Mesenteric fat pad (tissue), 1 donor: ENCODE measurements at places on chromosomes 7 and 10. TPM values are rescaled to one million over a fixed set of nuclear protein-coding genes. Genes with fewer than 3 reads are reported as not detected.

SFTPA1 gene
- not detected for total RNA-seq

DNA sequence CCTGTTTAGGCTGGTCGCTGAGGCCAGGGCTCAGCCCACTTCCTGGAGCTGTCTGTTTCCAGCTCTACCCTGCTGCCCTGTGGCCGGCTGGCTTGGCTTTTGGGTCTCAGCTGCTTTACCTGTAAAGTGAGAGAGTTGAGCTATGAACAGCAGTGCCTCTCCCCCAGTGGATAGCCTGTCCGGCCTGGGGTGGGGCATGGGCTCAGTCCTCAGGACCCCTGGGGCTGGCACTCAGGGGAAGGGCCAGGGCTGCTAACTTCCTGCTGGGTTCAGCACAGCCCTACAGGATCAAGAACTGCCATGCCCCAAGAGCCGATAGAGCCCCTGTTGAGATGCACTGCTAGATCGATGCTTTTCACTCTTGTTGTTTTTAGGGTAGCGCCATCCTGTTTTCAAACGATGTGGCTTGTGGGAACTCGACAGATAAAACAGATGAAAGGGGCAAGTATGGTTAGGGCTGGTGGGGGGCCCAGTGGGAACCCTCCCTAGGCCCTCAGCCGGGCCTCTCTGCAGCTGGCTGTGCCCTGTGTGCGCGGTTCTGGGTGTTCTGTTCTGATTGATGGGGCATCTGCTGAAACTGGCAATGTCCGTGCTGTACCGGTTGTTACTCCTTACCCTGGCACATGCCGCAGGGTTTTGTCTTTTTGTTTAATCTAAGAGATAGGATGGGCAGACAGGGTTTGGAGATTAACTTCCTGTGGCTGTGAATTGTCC is 10.0 kb upstream of the SFRP5 start:
- DNase-seq: no peak

AKR1E2 gene
- 9.2 TPM for total RNA-seq

MRLN gene
- total RNA-seq: not detected

DNA sequence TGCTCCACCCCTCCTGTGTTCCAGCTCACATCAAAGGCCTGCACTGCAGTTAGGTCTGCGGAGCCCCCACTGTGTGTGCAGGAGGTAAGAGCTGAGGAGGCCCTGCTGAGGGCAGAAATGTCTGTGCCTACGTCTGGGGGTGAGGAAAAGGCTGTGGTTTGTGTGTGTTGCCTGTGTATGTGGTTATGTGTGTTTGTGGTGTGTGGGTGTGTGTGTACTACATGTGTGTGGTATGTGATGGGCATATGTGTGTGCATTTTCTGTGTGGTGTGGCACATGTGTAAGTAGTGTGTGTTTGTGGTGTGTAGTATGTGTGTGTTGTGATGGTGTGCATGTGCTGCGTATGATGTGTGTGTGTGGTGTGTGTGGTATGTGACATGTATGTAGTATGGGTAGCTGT is 36.2 kb downstream of the ANXA8 start:
- DNase-seq: no peak

DNA sequence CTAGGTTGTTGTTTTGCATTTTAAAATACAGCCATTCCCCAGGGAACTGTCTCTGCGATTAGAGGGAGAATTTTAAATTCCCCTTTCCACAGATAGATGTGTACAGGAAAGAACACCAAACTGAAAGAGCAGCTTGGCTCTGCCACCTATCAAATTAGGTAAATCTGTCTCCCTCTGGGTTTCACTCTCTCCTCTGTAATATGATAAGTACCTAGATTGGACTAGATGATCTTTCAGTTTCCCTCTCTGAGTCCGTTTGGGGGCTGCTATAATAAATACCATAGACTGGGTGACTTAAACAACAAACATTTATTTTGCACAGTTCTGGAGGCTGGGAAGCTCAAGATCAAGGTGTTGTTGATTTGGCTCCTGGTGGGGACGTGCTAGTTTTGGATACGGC is 186.0 kb downstream of the KIF20B start:
- no peak for DNase-seq

DNA sequence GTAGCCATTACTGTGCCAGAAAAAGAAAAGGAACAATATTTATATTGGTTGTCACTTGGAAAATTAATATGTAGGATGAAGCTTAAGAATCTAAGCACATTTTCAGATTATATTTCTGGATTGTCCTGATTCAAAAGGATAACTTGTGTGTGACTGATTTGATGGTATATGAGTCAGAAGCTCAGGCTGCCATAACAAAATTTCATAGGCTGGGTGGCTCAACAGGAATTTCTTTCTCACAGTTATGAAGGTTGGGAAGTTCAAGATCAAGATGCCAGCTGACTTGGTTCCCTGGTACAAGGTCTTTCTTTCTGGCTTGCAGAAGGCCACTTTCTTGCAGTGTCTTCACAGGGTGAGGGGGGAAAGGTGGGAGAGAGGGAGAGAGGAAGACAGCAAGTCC is 108.5 kb downstream of the ST7 start:
- DNase-seq: no peak

DNA sequence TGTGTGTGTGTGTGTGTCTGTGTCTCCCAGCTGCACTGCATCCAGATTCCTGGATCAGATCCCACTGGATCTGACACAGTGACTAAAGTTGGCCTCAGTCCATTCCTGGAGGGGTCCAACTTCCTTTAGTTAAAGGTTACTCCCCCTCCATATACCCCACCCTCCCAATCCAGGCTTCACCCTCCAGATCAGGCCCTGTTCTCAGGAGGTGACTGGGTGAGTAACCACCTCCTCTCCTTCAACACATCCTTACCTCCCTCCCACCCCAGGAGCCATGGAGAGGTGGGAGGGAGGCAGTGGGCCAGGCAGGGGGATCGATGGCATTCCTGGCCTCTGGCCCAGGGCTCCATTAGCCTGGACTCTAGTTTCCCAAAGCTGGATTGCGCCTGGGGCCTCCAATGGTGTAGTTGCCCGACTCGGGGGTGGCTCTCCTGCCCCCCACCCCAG is 11.3 kb downstream of the KCNIP2 start:
- peak; percentile 53 for DNase-seq

DNA sequence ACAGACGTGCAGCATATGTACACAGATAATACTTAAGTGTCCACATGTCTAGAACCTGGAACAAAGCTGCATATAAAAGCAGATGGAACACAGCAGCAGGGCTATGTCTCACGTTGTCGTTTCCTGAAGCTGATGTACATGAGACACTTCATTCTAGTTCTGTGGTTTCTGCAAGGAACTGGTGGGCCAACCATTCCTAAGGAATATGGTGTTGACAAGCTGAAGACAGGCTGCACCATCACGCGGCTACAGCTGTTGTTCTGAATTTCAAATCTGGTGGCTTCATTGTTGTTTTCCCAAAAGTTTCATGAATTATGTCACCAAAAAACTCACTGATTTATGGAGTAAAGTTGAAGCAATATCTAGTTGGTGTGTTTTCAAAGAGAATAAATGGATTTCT is 33.7 kb downstream of the PRKAG2 start:
- DNase-seq: no peak

SCART1 gene
- total RNA-seq: 3.3 TPM

INHBA gene
- total RNA-seq: 1.00 TPM

PDLIM1 gene
- 200 TPM for total RNA-seq

- DNase-seq: no peak
Measured at GRCh38 chr7:27031289-27032172, 64.3 kb downstream of the HOXA1 start.
